ENCODE measurements at places on chromosomes 2 and 18. TPM values are rescaled to one million over a fixed set of nuclear protein-coding genes. Genes with fewer than 3 reads are reported as not detected.

The HOXD13 gene
- not detected for total RNA-seq

The MARCO gene
- total RNA-seq: 0.59 TPM

DNA sequence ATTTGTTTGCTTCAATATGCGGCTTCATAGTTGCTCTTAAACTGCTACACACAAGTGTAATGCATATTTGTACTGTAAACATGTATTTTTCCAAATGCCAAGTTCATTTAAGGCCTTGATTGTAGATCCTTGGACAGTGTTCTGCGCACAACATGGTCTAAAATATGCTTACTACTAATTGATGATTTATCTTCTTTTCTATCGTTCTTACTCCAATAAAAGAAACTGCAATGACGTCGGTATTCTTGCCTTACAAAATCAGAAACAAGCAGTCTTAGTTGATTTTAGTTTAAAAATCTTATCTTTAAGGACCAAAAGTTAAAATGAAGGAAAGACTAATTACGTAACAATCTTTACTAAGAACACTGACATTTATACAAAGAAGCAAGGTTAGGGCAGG, 224.3 kb upstream of the SMAD7 start:
- no peaks in the 10 kb centered on the region for H3K4me1 ChIP-seq
- H3K36me3 ChIP-seq: no peaks in the 10 kb centered on the region
- no peak overlapping the region for H3K4me3 ChIP-seq
- no peak for DNase-seq

- peak within 1 kb of the TSS; percentile 83 for H3K27ac ChIP-seq
- peaks cover 38% of the 10 kb centered on the region for H3K36me3 ChIP-seq
- peaks cover 28% of the 10 kb centered on the region for H3K4me1 ChIP-seq
- DNase-seq: peak; percentile 93
- no peaks in the 10 kb centered on the region for H3K27me3 ChIP-seq
- peak within 1 kb of the TSS; percentile 85 for H3K4me3 ChIP-seq
These were observed at the start of gene PREB for GRCh38 chr2:27133905-27134780. PREB (minus strand) TSS chr2:27134636; CDS start chr2:27134421, 215 bp downstream.

The ANKRD30BL gene
- total RNA-seq: 15.3 TPM

Data from spinal cord (tissue), 10 donors.